ENCODE measurements at places on chromosomes 13 and 19. TPM values are rescaled to one million over a fixed set of nuclear protein-coding genes. Genes with fewer than 3 reads are reported as not detected.
A peak's percentile ranks its signal among the peaks of the same experiment; 100 is the strongest.

The METTL21C gene
- not detected for total RNA-seq

DNA sequence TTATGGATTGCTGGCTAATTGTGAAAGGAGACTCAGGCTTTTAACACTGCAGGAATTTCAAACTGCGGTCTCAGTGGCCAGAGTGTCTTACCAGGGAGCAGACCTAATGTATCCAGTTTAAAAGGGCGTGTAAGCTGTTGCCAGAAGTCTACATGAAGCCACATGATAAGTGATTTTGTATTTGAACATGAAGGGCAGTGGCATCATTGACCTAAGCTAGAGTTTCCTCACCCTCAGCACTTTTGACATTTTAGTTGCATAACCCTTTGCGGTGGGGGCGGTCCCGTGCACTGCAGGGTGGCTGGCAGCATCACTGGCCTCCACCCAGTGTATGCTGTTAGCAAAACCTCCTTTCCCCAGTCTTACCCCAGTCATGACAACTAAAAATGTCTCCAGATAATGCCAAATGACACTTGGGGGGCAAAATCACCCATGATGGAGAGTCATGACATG, 23.7 kb upstream of the GPR18 start:
- H3K4me3 ChIP-seq = peak overlapping the region; percentile 15
- DNase-seq = no peak
- H3K27ac ChIP-seq = peak overlapping the region; percentile 89
- H3K4me1 ChIP-seq = peaks cover 88% of the 10 kb centered on the region

DNA sequence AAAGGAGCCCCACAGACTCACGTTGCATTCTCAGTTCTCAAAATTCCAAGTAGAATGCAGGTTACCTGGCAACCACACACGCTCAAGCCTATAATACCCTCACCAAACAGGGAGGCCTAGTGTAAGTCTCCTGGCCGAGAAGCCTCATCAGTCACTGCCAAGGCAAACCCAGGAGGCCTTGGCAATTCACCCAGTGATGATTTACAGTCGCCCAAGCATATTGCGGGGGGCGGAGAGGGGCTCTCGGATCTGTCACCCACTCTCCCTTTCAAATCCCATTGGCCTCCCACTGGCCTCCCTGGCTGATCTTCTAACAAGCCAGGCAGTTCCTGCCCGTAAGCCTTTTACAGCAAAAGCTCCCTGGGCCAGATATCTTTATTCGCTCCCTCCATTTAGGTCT, 1.1 kb downstream of the AKAP8L start:
- no peaks in the 10 kb centered on the region for H3K27me3 ChIP-seq
- DNase-seq = no peak
- peak overlapping the region; percentile 97 for H3K4me3 ChIP-seq
- H3K36me3 ChIP-seq = peaks cover 26% of the 10 kb centered on the region
- H3K4me1 ChIP-seq = peaks cover 18% of the 10 kb centered on the region
- peak overlapping the region; percentile 85 for H3K27ac ChIP-seq

DNA sequence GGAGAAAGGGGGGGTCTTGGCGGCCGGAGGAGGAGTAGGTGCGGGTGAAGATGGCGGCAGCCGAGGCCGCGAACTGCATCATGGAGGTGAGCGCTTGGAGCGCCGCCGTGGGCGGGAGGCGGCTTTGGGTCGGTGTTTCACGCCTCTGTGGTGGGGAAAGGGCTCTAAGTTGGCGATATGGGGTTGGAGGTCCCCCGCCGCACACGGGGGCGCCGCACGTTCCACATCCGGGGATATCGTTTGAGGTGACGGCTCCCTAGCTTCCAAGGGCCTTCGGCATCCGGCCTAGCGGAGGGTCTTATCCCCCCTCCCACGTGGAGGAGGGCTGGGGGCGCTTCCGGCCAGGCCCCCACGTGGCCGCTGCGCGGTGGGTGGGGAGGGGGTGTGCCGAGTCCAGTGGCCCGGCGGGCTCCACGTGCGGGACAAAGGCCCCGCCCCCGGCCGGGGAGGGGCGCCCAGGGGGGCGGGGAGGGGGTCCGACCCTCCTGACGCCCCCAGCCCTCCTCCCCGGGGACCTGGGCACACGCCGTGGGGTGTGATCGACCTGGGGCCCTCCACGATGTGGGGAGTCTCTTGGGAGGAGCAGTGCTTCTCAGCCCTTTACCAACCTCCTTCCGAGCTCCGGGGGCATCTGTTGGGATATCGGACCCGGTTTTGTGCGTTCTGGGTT, at the start of gene PRMT1:
Gene PRMT1, plus strand, starts transcription at position 41 of the 670 bp plus-strand sequence. Its CDS starts 10 bp downstream, at position 51.
- peak within 1 kb of the TSS; percentile 97 for H3K4me3 ChIP-seq
- H3K36me3 ChIP-seq = no peaks in the 10 kb centered on the region
- DNase-seq = peak; percentile 81
- peaks cover 37% of the 10 kb centered on the region for H3K4me1 ChIP-seq

GRCh38 chr13:74169676-74170075, 35.5 kb upstream of the KLF12 start:
- H3K4me3 ChIP-seq = no peak overlapping the region
- H3K36me3 ChIP-seq = no peaks in the 10 kb centered on the region
- H3K4me1 ChIP-seq = no peaks in the 10 kb centered on the region

The MIA gene
- total RNA-seq = 5.7 TPM

Data from B cell (primary cell).